Spleen (tissue), 13 donors: ENCODE measurements at places on chromosomes 13 and 19.

DNA sequence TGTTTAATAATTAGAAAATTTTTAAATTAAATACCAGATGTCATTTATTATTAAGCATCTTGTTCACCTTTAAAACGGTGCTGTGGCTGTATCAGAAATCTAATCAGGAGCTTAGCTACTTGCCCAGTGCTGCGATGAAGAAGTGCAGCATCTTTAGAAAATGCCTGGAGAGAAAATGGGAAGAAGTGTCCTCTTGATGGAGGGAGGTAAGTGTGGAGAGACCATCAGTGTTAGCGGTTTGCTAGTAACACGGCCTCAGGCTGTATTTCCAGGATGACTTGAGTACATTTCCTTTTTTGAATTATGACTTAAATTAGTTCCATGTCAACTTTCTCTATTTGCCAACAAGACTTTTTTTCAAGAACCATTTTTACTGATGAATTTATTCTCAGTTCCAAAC is 74.1 kb downstream of the SHISA2 start:
- H3K36me3 ChIP-seq, result no peaks in the 10 kb centered on the region
- no peak for DNase-seq
- H3K4me3 ChIP-seq, result no peak overlapping the region
- H3K27me3 ChIP-seq, result no peaks in the 10 kb centered on the region
- no peaks in the 10 kb centered on the region for H3K4me1 ChIP-seq

GRCh38 chr13:113969973-113970611 is 3.8 kb downstream of the C13orf46 start:
- H3K36me3 ChIP-seq, result peaks cover 8% of the 10 kb centered on the region
- no peak overlapping the region for H3K27ac ChIP-seq
- no peaks in the 10 kb centered on the region for H3K4me1 ChIP-seq
- peak; percentile 59 for DNase-seq

DNA sequence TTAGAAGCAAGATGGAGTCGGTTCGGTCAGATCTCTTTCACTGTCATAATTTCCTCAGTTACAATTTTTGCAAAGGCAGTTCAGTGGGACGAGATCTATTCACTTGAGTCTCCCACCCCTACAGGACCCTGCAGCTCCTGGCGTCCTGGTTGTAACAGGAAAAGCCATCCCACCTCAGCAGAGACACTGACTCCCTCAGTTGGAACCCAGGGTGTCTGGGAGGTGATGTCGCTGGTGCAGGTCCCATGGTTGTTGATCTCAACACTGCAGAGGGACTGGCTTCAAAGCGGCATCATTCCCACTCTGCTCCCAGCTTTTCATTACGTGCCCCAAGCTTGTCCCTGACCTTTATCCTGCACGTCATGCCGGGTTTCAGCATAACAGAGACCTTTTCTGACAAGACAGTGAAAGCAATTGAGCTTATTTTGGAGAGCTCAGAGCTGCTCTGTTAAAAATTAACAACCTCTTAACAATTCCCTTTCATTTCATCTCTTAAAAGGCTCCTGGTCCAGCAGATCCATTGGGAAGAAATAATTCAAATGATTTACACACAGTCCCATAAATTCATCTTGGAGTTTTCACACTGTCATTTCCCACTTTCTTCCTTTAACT is 17.6 kb upstream of the COG3 start:
- H3K27me3 ChIP-seq, result no peaks in the 10 kb centered on the region
- H3K27ac ChIP-seq, result no peak overlapping the region
- H3K4me1 ChIP-seq, result peaks cover 1% of the 10 kb centered on the region
- no peak for DNase-seq
- H3K36me3 ChIP-seq, result no peaks in the 10 kb centered on the region

GRCh38 chr19:41753159-41753558 is 2.2 kb upstream of the CEACAM6 start:
- no peak overlapping the region for H3K4me3 ChIP-seq
- H3K4me1 ChIP-seq, result peaks cover 41% of the 10 kb centered on the region
- H3K36me3 ChIP-seq, result no peaks in the 10 kb centered on the region
- DNase-seq, result peak; percentile 92
- H3K27ac ChIP-seq, result no peak overlapping the region

- H3K4me3 ChIP-seq, result no peak overlapping the region
- H3K27ac ChIP-seq, result no peak overlapping the region
- H3K4me1 ChIP-seq, result no peaks in the 10 kb centered on the region
- H3K36me3 ChIP-seq, result no peaks in the 10 kb centered on the region
- DNase-seq, result no peak
- no peaks in the 10 kb centered on the region for H3K27me3 ChIP-seq
Observed at GRCh38 chr13:60654415-60654814, 257.4 kb downstream of the TDRD3 start.
